ENCODE measurements at places on chromosomes 1 and 21.

DNA sequence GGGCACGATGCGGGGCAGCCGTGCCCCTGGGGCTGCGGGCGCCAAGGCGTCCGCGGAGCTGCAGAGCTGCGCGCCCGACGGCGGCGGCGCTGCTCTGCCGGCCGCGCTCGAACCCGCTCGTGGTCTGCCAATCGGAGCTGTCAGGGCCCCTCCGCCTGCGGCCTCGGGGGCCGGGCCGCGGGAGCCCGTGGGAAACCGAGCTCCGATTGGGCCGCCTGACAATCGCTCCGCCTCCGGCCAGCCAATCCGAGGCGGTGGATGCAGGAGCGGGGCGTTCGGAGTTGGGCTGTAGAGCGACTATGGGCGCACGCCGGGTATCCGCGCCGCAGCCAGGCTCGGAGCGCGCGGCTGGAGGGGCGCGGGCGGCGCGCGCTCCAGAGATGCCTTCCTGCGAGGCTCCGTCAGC, 100.5 kb upstream of the SOD1 start:
- peak; percentile 77 for DNase-seq

DNA sequence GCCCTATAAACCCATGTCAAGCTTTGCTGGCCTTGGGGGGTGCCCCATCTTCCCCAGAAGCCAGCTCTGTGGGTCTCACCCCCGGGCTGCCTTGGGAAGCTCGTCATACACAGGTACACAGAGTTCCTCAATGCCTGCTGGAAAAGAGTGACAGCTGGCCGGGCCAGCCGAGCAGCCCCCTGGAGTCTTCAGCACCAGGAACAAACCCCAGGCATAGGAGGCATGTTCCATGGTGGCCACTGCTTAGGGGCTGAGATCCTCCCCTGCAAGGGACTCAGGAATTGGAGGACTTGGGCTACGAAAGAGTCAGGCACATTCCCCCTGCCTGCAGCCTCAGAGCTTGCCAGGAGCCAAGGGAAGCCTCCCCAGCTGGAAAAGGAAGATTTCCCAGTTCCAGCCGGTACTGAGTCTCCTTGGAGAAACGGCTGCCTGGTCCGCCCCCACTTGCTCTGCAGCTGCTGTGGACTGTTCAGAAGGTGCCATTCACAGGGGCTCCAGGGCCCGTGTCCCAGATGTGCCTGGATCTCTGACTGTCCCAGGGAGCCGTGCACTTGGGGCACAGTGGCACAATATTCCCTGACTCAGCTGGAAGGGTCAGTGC, 89.5 kb downstream of the STUM start:
- no peak for DNase-seq

DNA sequence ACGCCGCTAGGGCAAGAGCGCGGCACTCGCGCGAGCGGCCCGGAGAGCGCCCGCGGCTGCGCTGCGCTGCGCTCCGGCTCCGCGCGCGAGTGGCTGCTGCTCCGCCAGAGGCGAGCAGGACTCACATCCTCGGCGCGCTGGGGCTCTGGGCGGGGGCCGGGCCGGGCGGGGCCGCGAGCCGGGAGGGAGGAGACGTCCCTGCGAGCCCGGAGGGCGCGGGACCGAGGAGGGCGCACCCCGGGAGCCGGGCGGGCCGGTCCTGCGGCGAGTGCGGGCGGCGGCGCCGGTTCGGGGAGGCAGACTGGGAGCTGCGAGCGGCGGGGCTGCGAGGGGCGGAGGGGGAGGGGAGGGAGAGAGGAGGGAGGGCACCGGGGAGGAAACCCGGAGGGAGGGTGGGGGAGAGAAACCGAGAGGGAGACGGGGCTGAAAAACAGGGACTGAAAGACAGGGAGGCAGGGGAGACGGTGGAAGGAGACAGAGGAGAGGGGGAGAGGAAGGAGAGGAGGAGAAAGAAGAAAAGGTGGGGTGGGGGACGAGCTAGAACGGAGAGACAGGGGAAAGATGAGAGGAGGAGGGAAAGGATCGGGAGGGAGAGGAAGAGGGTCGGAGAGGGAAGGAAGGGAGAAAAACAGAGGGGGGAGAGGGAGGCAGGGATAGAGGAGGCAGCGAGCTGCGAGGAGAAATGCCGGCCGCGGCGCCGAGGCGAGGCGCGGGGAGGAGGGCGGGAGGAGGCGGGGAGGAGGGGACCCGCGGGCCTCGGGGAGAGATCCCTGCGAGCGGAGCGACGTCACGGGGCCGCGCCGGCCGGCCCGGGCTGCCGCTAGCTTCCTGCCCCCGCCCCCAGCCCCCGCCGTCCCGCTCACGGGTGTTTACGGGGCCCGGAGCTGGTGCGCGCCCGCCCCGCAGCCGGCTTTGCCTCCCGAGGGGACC, at the start of gene CAMK2N1:
Gene CAMK2N1, minus strand, starts transcription at position 684 of the 930 bp plus-strand sequence. CDS start 831 bp downstream, outside the sequence.
- peak; percentile 43 for DNase-seq

- DNase-seq = no peak
These were observed 564 bp downstream of the DISP1 start for GRCh38 chr1:222815440-222815765.

- no peak for DNase-seq
These were observed 89.7 kb upstream of the IFFO2 start for GRCh38 chr1:19045898-19046880.

Data from activated T-cell treated with anti-CD3 and anti-CD28 coated beads for 1 hour (primary cell).